ENCODE measurements at places on chromosomes 2 and 18.
A peak's percentile ranks its signal among the peaks of the same experiment; 100 is the strongest.

DNA sequence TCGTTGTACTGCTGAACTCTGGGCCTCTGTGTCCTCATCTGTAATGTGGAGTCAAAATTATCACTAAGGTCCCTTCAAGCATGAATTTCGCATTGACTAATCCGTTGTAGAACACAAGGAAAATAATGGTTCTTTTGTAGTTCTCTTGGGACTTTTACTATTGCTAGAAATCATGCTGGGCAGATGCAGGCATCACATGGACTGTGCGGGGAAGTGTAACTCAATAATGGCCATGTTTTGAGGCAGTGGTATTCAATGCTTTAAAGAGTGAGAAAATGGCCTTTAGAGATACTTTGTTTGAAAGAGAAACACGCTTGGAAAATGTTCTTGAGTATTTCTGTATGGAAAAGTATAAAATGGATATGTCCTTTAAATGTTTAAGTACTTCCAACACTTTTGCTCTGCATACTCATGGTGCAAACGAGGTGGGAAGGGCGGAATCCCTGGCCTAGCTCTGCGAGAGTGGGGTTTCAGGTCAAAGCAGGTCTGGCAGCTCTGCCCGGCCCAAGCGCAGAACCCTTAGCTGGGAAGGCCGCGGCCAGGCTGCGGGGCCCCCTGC is 117.3 kb upstream of the MSTN start:
- no peak for DNase-seq

DNA sequence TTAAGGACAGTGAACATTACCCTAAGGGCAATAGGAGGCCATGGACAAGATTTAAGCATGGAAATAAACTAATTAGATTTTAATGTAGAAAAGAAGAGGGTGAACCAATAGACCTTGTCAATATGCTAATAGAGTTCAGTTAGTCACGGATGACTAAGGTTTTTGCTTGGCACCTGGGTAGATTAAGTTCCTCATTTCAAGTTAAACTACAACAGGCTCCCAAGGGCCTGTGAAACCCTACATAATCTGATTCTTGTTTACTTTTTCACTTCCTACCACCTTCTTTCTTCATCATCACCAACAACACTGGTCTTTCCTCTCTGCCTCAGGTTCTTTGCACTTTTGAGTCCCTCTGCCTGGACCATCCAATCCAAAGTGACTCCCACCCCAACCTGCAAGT is 14.8 kb downstream of the SP110 start:
- no peak for DNase-seq

GRCh38 chr2:196233021-196233804 is 61.8 kb upstream of the STK17B start:
- peak; percentile 49 for DNase-seq

- DNase-seq: no peak
These were observed 30.3 kb downstream of the TANC1 start for GRCh38 chr2:158998551-158999248.

DNA sequence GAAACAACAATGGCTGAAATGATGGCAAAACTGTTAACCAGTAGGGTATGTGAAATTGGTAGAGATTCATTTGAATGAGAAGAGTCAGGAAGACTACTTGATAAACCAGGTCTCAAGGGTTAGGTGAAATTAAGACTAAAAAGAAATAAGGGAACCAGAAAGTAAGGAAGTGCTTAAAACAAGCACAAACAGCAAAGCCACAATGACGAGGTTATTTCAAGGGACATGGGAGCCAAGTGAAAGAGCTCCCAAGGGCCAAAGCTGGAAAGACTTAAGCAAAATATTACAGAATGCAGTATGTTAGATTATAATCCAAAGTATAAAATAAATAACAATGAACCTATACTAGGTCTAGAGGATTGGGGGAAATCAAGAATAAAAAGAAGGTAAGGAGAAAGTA is 19.3 kb upstream of the CD302 start:
- DNase-seq: no peak

- DNase-seq: no peak
These were observed 5.1 kb downstream of the NEDD4L start for GRCh38 chr18:58049000-58049688.

DNA sequence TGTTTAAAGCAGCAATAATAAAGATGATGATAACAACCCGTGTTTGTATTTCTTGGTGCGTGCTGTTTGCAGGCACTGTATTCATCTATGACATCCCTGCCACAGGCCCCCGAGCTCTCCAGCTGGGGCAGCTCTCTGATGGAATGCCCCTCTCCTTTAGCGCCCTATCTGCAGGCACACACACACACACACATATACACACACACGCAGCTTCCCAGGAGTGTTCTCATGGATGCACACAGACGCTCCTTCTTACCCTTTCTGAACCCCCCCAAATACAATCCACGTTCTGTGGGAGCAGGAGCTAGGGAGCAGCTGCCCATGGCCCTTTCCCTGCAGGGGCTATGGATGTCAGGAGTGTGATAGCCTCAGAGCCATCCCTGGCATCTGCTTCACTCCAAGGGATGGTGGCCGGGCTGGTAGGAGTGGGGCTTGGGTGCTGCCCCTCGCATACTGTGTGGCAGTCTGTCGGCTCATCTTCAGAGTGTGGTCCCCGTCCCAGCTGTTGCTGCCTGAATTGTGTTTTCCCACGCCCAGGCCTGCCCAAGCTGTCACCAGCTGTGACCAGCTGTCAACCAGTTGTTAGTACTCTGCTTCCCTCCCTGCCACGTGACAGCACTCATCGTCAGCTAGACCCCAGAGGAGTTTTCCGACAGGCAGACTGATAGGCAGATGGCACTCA is 50.8 kb upstream of the MYCN start:
- no peak for DNase-seq
